ENCODE measurements at places on chromosomes 11 and 22. TPM values are rescaled to one million over a fixed set of nuclear protein-coding genes. Genes with fewer than 3 reads are reported as not detected.

DNA sequence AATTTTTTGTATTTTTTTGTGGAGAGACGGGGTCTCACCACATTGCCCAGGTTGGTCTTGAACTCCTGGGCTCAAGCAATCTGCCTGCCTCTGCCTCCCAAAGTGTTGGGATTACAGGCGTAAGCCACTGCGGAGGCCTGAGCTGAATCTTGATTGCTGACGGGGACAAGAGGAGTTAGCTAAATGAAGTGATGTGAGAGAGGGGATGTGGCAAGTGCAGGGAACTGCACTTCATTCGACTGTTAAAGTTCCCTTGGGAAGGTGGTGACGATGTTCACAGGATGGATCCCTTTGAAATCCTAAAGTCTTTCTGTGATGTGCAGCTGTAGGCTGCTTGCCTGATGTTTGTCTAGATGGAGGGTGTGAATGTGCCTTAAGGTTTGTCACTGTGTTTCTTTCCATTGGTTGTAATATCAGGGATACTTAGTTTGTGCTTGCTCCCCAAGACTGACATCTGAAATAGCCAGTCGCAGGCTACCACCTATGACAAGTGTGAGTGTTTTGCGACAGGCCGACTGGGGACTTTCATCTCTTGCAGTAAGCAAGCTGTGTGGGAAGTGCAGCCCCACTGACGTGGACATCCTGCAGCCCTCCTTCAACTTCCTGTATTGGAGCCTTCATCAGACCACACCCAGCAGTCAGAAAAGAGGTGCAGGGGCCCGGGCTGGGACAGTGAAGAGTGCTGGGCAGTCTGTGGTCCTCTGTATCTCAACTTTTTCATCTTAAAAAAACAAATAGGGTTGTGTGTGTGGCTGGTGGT is 19.6 kb upstream of the CCDC134 start:
- DNase-seq, result peak; percentile 77

- DNase-seq, result no peak
Measured at GRCh38 chr11:71185411-71185810, 67.0 kb downstream of the SHANK2 start.

DNA sequence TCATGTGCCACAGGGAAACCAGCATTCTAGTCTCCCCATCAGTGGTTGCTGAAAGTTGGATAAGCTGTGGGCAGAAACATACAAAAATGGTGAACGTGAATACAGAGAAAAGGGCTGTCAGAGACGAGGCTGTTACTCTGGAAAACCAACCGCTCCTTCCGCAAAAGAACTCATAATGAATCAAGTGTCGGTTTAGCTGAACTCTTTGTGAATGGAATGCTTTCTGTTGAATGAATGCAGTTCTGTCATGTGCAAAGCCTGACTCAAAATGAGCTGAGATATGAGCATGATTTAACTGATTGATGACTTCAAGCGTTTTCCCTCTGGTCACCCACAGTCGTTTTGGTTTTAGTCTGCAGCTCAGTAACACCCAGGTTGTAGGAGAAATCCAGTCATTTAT is 298.3 kb downstream of the ETS1 start:
- DNase-seq, result no peak

- DNase-seq, result peak; percentile 40
Measured at GRCh38 chr11:116357784-116358544, 414.8 kb downstream of the BUD13 start.

DNA sequence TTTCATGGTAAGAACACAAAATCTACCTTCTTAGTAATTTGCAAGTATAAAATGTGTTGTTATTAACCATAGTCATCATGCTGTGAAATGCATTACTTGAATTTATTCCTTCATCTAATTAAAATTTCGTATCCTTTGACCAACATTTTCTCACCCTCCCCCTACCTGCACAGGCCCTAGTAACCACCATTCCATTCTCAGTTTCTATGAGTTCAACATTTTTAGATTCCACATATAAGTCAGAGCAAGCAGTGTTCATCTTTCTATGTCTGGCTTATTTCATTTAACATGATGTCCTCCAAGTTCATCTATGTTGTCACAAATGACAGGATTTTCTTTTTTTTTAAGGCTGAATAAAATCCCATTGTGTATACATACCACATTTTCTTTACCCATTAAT is 43.5 kb upstream of the CCDC179 start:
- no peak for DNase-seq

- peak; percentile 87 for DNase-seq
Measured at GRCh38 chr11:71580057-71581003, 2.3 kb downstream of the KRTAP5-11 start.

- DNase-seq, result no peak
Measured at GRCh38 chr11:9601037-9601875, 27.8 kb downstream of the WEE1 start.

- no peak for DNase-seq
Measured at GRCh38 chr22:34842630-34843029, 223.3 kb upstream of the ISX start.

DNA sequence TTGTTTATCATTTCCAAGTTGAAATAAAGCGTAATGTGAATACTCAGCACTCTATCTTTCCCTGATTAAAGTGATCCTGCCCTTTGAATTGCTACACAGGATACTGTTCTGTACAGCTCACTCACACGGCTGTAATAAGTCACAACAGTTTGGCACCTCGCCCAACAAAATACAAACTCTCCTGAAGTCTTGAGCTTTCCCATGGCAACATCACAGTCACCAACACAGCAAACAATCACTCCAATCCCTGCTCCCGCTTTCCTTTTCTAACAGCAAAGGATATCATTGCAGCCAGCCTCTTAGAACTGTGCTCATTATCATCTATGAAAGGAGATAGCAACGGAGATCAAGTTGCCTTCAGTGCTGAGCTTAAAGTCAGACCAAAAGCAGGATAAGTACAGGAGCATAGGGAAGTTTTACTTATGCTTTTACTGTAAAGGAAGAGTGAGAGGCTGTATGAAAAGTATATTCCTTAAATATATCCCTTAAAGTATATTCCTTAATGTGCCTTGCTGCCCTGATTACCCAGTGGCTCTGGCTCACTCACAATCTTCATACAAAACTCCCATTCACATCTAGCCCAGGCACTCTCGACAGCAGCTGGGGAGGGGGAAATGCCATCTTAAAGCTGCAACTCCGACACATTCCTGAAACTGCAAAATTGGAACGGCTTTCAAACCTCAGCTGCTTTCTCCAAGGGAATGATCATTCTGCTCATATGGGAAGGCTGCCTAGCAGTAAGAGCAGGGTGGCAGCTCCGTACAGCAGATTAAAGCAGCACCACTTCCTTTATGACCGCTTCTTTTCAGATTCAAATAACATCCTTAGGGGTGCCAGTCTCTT is 35.8 kb downstream of the MAML2 start:
- DNase-seq, result peak; percentile 100

DNA sequence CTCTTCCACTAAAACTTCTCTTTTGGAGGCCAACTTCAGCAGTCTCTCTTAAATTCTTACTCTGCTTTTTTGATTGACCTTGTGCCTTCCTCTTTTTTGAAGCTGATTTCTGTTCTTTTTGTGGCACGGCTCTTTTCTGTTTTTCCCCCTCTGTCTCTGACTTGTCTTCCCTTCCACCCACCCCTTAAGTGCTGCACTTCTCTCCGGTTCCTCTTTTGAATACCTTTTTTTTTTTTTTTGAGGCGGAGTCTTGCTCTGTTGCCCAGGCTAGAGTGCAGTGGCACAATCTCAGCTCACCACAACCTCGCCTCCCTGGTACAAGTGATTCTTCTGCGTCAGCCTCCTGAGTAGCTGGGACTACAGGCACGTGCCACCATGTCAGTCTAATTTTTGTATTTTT is 211.9 kb downstream of the BLID start:
- no peak for DNase-seq

- DNase-seq, result no peak
Measured at GRCh38 chr22:31474743-31475142, 14.9 kb downstream of the EIF4ENIF1 start.

GRCh38 chr22:39291523-39291922 is 27.9 kb downstream of the RPL3 start:
- DNase-seq, result no peak

- no peak for DNase-seq
Measured at GRCh38 chr22:17871726-17872458, 97.6 kb upstream of the BID start.

- DNase-seq, result no peak
Measured at GRCh38 chr11:131491503-131491902, 121.1 kb downstream of the NTM start.

- DNase-seq, result no peak
Measured at GRCh38 chr11:121864660-121865059, 251.4 kb downstream of the BLID start.

DNA sequence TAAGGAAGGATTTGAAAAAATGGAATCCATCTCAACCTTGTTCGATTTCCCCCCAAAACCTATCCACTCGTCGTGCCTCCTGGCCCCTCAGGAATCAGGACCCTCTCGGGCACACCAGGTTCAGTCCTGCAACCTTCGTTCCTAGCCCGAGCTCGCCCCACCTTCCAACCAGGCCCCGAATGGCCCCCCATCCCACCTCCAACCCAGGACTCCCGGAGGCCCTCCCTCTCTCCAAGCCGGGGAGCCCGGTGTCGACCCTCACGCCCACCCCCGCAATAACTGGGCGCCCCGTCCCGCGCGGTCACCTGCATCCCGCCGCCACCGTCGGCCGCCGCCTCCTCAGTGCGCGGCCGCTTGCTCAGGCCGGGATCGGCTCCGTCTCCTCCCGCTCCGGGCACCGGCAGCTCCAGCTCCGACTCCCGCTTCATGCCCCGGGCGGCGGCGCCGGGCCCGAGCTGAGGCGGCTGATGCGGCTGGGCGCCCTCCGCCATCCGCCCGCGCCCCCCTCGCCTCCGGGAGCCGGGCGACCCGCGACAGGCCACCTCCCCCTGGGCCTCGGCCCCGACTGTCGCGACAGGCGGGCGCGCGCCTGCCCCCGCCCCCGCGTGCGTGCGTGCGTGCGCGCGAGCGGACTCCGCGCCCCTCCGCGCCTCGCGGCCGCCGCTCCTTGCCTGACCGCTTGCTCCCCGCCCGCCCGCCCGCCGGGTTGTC is 534 bp downstream of the RBFOX2 start:
- no peak for DNase-seq

GRCh38 chr11:122285070-122285988 is 169.3 kb upstream of the BLID start:
- DNase-seq, result no peak

DNA sequence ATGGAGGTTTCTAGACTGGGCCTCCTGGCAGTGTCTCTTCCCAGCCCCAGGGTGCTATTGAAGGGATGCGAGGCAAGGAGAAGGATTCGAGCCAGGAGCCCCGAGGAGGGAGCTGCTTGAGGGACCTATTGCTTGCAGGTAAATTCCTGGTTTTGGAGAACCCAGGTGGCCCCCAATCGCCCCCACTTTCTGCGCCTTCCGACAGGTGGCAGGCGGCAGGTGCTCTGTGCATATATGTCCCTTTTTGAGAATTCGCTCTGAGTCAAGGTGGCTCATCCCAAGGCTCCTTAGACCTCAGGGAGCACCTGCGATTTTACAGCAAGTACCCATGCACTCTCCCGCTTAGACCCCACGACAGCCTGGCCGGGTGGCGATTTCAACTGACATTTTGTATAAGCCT is 40.3 kb upstream of the SHISAL1 start:
- DNase-seq, result no peak

- no peak for DNase-seq
Measured at GRCh38 chr11:120024046-120024445, 113.9 kb downstream of the TRIM29 start.

- DNase-seq, result no peak
Measured at GRCh38 chr11:2774173-2775082, 74.6 kb upstream of the KCNQ1OT1 start.

GRCh38 chr11:61256710-61257482 is 15.9 kb downstream of the PGA5 start:
- no peak for DNase-seq

DNA sequence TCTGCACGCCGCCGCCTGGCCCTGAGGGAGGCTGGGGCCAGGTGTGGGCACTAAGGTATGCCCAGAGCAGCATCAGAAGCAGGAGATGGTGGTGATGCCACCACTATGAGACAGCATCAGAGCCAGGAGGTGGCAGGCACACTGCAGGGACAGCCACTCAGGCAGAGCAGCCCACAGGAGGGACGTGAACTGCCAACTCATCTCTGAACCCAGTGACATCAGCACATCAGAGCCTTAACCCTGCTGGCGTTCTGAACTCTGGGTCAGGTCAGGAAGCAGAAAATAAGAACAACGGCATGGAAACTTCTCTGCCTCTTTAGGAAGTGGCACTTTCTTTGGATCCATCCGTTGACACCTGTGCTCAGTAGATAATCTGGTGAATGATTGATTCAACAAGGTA is 14.7 kb upstream of the IFT27 start:
- no peak for DNase-seq

Gene CATSPERZ
- total RNA-seq, result 0.25 TPM

Gene SCUBE2
- total RNA-seq, result 1.5 TPM

Gene VPREB1
- not detected for total RNA-seq

Gene LUZP2
- not detected for total RNA-seq

Gene SF3A1
- 11.3 TPM for total RNA-seq

Gene OR52W1
- not detected for total RNA-seq

Gene SCARF2
- 4.6 TPM for total RNA-seq

Gene RIMBP3B
- not detected for total RNA-seq
